ENCODE measurements at places on chromosomes 16 and 17. TPM values are rescaled to one million over a fixed set of nuclear protein-coding genes. Genes with fewer than 3 reads are reported as not detected.

EFNB3 gene
- 7.7 TPM for polyA plus RNA-seq

PABPN1L gene
- polyA plus RNA-seq, result not detected

CNGB1 gene
- not detected for polyA plus RNA-seq

PRAC2 gene
- polyA plus RNA-seq, result not detected

HP gene
- not detected for polyA plus RNA-seq

HBQ1 gene
- polyA plus RNA-seq, result not detected

GRCh38 chr17:19343671-19344151, 18.8 kb downstream of the B9D1 start:
- no peak for DNase-seq

DNA sequence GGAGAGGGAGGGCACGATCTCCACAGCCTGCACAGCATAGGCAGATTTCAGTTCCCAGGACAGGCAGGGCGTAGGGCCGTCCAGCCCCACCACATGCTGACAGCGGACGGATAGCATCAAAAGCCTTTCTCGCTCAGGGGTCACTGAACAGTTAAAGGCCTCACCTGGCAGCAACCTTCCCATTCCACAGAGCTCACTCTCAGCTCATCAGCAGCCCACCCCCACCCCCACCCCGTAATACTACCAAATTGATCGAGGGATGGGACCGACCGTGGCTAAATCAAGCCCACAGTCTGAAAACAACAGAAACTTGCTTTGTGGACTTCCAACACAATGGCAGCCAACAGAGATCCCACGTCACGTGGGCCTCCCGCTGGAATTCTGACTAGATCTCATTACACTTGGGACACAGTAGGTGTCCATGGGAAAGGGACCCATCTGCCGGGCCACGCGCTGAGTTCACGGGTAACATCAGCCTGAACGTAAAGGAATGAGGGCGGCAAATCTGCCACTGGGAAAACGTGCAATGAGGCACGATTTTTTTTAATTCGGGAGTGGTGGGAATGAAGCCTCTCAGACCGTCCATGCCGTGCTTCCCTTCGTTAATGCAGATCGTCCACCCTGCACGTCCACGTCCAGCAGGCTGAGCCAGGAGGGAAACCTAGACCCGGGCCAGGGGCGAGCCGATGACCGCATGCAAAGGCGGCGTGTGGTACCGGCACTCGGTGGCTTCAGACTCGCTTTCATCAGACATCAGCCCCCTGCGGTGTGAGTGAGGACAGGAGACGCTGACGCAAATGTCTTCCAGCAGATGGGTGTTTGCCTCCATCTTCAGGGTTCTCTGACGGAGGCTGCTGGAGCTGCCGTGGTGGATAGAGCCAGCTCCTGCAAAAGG, 92.1 kb downstream of the TBC1D16 start:
- no peak for DNase-seq

DNA sequence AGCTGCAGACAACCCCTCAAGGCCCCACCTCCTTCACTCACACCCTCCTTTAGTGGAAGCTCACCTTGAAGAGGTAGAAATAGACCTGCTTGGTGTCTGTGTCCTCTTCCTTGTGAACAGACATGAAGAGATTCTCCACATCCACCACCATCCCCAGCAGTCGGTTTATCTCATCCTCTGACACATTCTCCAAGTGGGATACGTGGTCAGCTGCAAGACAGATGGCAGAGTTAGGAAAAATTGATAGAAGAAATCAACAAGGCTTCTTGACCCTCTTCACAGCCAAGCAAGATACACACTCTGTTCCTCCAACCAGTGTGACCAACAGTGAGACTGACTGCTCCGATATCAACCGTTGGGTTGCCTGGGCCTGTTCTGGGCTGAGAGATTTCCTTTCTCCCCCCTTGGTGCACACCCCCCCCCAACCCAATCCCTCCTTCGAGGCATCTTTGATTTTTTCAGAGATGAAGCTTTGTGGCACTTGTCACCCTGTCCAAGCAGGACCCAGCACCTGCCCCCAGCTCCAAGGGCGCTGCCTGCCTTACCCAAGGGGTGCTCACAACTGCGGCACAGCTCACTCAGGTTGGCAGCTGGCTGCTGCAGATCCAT, 902 bp downstream of the KAT2A start:
- no peak for DNase-seq

GRCh38 chr16:61050547-61050946, 985.7 kb downstream of the CDH8 start:
- DNase-seq, result no peak

- DNase-seq, result no peak
Observed at GRCh38 chr17:50206604-50207293, 5.3 kb upstream of the COL1A1 start.

- DNase-seq, result no peak
Observed at GRCh38 chr16:79104567-79104966, 496.0 kb downstream of the MAF start.

DNA sequence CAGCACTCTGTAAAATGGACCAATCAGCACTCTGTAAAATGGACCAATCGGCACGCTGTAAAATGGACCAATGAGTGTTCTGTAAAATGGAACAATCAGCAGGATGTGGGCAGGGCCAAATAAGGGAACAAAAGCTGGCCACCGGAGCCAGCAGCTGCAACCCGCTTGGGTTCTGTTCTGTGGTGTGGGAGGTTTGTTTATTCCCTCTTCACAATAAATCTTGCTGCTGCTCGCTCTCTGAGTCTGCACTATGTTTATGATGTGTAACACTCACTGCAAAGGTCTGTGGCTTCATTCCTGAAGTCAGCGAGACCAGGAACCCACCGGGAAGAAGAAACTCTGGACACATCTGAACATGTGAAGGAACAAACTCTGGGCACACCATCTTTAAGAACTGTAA, 20.5 kb downstream of the TMEM100 start:
- DNase-seq, result no peak

DNA sequence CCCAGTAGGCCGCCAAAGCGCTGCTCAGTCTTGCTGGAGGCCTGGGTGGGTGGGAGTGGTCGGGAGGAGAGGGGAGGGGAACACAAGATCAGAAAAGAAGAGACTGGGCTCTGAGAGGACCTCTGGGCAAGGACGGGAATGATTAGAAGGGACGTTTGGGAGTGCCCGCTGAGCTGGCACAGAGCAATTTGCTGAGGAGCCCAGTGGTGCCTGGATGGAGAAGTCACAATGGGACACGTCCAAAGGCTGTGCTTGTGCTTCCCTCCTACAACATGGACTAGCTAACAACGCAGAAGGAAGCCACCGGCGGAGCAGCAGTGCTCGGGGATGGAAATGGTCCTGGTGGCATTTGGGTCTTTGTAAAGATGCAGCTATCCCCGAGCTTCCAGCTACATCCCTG, 45.6 kb upstream of the CACNG4 start:
- DNase-seq, result no peak

DNA sequence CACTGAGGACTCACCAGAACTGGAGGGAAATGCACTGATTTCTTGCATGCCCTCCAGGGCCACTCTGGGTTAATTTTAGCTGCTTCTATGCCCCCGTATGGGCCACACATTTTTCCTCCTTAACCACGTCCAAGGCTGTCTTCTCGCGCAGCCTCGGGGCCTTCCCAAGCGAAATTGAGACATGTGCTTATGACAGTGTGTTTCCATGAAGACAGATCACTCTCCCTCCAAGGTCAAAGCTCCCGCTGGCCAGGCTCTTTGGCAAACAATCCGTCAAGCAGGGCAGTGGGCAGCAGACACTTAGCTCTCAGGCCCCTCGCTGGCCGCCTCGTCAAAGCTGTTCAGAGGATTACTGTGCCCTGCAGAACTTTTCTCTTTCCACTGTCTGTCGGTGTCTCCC, 243.0 kb upstream of the N4BP1 start:
- DNase-seq, result no peak

GRCh38 chr16:29972500-29972899, 1.2 kb upstream of the TAOK2 start:
- no peak for DNase-seq

GRCh38 chr17:67733449-67733848, 15.7 kb downstream of the NOL11 start:
- no peak for DNase-seq

DNA sequence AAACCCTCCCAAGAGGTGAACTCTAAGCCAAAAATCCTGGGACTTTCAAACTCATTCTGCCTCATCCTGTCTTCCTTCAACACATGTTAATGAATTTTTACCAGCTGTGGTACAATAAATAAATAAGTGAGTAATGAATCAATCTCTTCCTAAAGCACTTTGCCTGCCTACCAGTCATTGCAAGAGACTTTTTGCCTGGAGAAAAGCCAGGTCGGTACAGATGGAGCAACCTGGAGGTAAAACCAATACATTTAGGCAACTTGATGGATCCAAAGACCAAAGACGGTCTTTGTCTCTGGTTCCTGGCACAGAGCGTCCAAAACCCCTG, 324.2 kb downstream of the PMP22 start:
- DNase-seq, result no peak

- DNase-seq, result no peak
Observed at GRCh38 chr16:50705436-50706110, 12.2 kb downstream of the NOD2 start.

GRCh38 chr17:39791111-39791992, 53.6 kb downstream of the GRB7 start:
- no peak for DNase-seq
